Activated T-cell treated with anti-CD3 and anti-CD28 coated beads, Interleukin-2, amount 50 U/mL, for 72 hours (primary cell): ENCODE measurements at places on chromosomes 5 and 9. TPM values are rescaled to one million over a fixed set of nuclear protein-coding genes. Genes with fewer than 3 reads are reported as not detected.
A peak's percentile ranks its signal among the peaks of the same experiment; 100 is the strongest.

Gene ORM1
- total RNA-seq = not detected

GRCh38 chr9:75054368-75055001 is 26.4 kb upstream of the CARNMT1 start:
- no peak overlapping the region for H3K4me3 ChIP-seq
- no peak for DNase-seq
- peaks cover 2% of the 10 kb centered on the region for H3K36me3 ChIP-seq
- no peaks in the 10 kb centered on the region for H3K4me1 ChIP-seq
- H3K27ac ChIP-seq = no peak overlapping the region

- H3K27ac ChIP-seq = no peak overlapping the region
- no peak for DNase-seq
- no peaks in the 10 kb centered on the region for H3K27me3 ChIP-seq
- peaks cover 12% of the 10 kb centered on the region for H3K4me1 ChIP-seq
These were observed 51.1 kb downstream of the GNA14 start for GRCh38 chr9:77597057-77597456.

Gene PCA3
- not detected for total RNA-seq

- no peak for DNase-seq
- no peaks in the 10 kb centered on the region for H3K27me3 ChIP-seq
- no peaks in the 10 kb centered on the region for H3K4me1 ChIP-seq
- no peak overlapping the region for H3K4me3 ChIP-seq
- H3K27ac ChIP-seq = no peak overlapping the region
- no peaks in the 10 kb centered on the region for H3K36me3 ChIP-seq
These were observed 279.4 kb downstream of the FBXL17 start for GRCh38 chr5:108102463-108102862.

Gene LIX1
- total RNA-seq = not detected

DNA sequence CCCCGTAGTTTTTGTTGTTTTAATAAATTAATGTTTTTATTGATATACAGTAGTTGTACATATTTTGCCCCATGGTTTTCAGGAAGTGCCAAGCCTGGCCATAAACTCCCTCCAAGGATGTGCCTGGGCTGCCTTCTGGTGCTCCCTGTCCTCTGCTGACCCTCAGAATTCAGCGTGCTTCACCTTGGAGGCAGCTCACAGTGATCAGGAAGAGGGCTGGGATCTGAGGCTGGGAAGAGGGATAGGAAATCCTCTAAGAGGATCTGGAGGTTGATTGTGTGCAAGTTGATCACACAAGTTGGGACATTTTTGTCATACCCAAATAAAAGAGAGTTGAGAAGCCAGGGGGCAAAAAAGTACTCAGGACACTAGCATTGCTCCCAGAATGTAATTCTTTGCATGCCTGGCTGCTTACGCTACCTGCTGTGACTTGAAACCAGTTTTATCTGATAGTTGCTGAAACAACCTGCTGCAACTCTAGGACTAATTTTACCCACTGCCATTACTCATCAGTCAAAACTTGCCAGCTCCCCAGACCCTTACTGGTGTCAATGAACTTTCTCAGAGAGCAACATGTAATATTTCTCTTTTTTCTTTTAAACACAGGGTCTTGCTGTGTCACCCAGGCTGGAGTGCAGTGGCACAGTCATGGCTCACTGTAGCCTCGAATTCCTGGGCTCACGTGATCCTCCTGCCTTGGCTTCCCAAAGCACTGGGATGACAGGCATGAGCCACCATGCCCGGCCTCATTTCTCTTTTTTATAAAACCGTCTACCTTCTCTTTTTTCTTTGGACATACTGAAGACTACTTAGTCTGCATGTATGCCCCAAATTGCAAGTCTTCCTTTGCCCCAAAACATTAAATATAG is 29.0 kb downstream of the PDE6A start:
- peaks cover 20% of the 10 kb centered on the region for H3K27me3 ChIP-seq
- DNase-seq = no peak
- no peak overlapping the region for H3K27ac ChIP-seq
- peaks cover 5% of the 10 kb centered on the region for H3K4me1 ChIP-seq

DNA sequence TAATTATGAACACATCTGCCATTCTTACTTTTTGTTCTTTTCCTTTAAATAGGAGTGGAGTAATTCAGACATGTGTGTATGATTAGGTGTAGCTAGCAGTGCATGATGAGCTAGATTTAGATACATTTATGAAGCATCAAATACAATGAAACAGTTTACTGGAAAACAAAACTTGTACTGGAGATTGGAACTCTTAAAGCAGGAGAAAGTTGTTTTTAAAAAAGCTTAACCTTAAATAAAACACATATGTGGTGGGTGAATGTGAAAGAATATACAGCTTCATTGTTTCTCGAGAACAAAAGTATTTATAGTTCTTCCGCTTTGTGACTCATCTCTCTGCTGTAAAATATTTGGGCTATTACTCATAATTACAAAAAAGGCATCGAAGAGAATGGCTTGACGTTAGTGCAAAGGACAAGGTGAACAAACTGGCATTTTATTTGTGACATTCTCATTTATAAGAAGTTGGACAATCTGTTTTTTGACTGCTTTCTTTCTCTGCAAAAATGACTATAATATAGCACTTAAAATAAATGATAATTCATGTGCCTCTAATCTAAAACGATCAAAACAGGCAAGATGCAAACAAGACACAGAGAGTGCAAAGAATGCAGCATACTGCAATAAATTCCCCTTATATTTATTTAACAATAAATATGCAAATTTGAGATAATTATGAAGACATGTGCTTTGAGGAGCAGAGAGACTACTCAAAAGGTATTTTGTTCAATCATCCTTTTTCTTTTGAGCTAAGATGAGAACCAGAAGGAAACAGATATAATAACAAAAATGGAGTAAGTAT is 478.8 kb downstream of the CETN3 start:
- H3K27ac ChIP-seq = no peak overlapping the region
- H3K4me1 ChIP-seq = no peaks in the 10 kb centered on the region
- no peak for DNase-seq

Gene FST
- 2.5 TPM for total RNA-seq

DNA sequence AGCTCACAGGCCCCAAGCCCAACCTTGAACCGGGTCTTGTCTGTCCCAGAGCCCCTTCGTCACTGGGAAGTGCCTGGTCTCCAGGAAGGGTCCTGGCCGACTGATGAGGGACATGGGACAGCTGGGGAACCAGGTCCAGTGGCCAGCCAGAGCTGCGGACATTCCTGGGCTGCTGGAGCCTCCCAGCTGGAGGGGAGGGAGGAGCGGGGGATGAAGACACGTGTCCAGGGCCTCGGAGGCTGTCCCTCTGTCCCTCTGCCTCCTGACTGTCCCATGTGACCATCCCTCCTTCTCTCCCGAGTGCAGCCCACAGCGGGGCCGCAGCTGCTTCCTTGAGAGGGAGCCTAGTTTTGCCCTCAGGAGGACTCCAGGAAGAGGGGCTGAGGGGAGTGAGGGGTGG is 41.7 kb upstream of the UBAC1 start:
- no peak for DNase-seq
- H3K27ac ChIP-seq = no peak overlapping the region

DNA sequence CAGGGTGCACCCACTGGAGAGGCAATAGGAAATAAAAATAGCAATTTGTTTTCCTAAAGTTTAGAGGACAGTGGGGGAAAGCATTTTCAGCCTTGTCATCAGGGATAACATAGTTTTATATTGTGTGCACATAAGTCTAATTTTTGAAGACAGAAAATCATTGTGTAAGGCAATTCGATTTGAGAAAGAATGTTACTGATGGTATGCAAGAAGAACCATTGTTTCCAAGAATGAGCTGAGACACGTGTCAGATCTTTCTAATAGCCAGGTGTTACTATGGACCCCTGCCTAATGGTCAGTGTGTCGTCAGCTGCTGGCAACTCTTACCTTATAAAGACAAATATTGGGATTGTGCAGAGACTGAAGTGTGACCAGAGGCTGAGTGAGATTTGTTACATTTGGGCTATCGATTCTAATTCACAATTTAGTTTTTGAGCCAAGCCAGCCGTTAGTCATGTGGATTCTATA is 67.1 kb upstream of the PPP2R2B start:
- H3K27ac ChIP-seq = no peak overlapping the region
- no peaks in the 10 kb centered on the region for H3K4me1 ChIP-seq
- peaks cover 7% of the 10 kb centered on the region for H3K27me3 ChIP-seq
- DNase-seq = no peak
- H3K4me3 ChIP-seq = no peak overlapping the region
- no peaks in the 10 kb centered on the region for H3K36me3 ChIP-seq

Gene SELENOP
- total RNA-seq = 0.34 TPM

- H3K36me3 ChIP-seq = no peaks in the 10 kb centered on the region
- peaks cover 50% of the 10 kb centered on the region for H3K27me3 ChIP-seq
- peak overlapping the region; percentile 88 for H3K4me3 ChIP-seq
- no peak overlapping the region for H3K27ac ChIP-seq
These were observed 605 bp downstream of the CHSY3 start for GRCh38 chr5:129904667-129905472.

Gene MAMDC2
- not detected for total RNA-seq

GRCh38 chr9:4382722-4383317 is 83.0 kb upstream of the GLIS3 start:
- no peak overlapping the region for H3K4me3 ChIP-seq
- no peak for DNase-seq
- no peaks in the 10 kb centered on the region for H3K4me1 ChIP-seq
- H3K27ac ChIP-seq = no peak overlapping the region
- H3K27me3 ChIP-seq = no peaks in the 10 kb centered on the region

Gene GPSM1
- 12.3 TPM for total RNA-seq

DNA sequence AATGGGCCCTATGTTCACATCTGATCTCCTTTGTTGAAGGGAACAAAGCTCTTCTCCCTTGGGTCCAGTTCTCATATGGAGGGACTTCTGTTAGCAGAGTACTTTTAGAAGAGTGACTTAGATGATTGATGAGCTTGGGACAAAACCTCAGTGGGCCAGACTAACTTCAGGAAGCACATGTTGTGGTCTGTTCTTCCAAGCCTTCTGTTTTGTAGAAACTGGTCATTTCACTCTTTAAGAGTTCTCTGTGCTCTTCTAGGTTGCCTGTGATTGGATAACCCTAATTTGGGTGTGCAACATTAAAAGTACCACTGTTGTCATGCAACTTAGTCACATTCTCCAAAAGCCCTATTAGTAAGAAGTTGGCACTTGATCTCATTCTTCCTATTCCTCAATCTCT is 183.5 kb upstream of the ACO1 start:
- DNase-seq = no peak
- no peak overlapping the region for H3K27ac ChIP-seq
- H3K36me3 ChIP-seq = no peaks in the 10 kb centered on the region
- H3K4me1 ChIP-seq = no peaks in the 10 kb centered on the region
- H3K27me3 ChIP-seq = no peaks in the 10 kb centered on the region

Gene MPDZ
- not detected for total RNA-seq

Gene SLC6A3
- not detected for total RNA-seq

Gene IL33
- total RNA-seq = not detected

DNA sequence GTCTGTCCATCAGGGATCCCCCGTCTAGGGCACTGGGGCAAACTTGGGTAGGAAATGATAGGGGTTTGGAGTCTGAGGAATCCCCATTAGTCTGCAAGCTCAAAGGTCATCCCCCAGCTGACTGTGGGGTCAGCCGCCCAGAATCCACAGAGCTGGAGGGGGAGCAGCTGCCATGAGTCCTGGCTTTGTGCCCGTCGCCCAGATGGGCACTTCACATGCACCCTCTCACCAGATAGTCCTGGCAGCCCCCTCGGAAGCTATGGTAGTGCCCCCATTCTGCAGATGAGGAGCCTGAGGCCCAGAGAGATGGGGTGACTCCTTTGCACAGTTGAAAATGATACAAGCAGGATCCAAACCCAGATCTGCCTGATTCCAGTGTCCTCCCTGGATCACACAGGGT is 35.7 kb upstream of the RPL26L1 start:
- no peak overlapping the region for H3K4me3 ChIP-seq
- DNase-seq = no peak
- H3K4me1 ChIP-seq = peaks cover 5% of the 10 kb centered on the region

GRCh38 chr9:4517274-4517673 is 27.0 kb downstream of the SLC1A1 start:
- H3K27ac ChIP-seq = no peak overlapping the region
- peaks cover 20% of the 10 kb centered on the region for H3K4me1 ChIP-seq
- no peak overlapping the region for H3K4me3 ChIP-seq
- peaks cover 4% of the 10 kb centered on the region for H3K27me3 ChIP-seq
- H3K36me3 ChIP-seq = peaks cover 2% of the 10 kb centered on the region
- no peak for DNase-seq

Gene MSX2
- 0.28 TPM for total RNA-seq

DNA sequence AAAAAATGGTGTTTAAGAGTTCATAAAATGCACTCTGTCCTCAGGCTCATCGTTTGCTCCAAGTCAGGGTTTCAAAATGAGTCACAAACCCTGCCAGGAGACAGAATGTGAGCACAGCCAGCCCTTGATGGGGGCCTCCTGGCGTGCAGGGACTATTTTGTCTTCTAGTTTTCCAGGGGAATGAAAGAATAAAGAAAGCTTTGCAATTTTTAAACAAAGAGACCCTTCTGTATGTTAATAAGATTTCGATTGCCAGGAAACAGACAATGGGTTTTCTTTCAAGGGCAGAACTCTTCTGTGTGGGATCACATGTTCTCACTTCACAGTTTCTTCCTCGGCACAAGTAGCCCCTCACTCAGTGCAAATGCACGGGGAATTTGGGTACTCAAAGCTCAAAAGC is 121.4 kb upstream of the C6 start:
- H3K27ac ChIP-seq = no peak overlapping the region
- no peaks in the 10 kb centered on the region for H3K27me3 ChIP-seq
- H3K36me3 ChIP-seq = no peaks in the 10 kb centered on the region
- no peak for DNase-seq
- no peak overlapping the region for H3K4me3 ChIP-seq

Gene TTC1
- total RNA-seq = 46.8 TPM

Gene ADAMTSL2
- 0.07 TPM for total RNA-seq

DNA sequence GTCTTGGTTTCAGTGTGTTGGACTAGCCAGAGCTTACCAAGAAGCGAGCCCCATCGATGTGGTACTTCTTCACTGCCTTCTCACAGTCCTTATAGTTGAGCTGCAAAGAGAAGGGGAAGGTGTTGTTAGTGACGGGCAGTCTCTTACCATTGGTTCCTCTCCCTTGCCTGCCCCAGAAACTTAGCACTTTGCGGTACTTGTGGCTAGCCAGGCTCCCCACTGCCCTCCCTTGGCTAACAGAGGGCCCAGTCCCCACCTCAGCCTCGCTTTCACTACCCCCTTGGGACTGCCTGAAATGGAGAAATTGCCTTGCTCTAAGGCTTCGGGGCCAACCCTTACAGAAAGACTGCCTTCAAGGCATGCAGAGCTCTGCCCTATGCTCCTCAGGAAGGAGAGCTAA is 4.3 kb downstream of the LCP2 start:
- H3K27me3 ChIP-seq = no peaks in the 10 kb centered on the region
- peak overlapping the region; percentile 98 for H3K4me3 ChIP-seq
- H3K36me3 ChIP-seq = peaks cover 56% of the 10 kb centered on the region
- H3K27ac ChIP-seq = peak overlapping the region; percentile 100
- peaks cover 76% of the 10 kb centered on the region for H3K4me1 ChIP-seq

GRCh38 chr9:116420993-116421538 is 266.0 kb upstream of the TRIM32 start:
- no peak overlapping the region for H3K4me3 ChIP-seq
- H3K4me1 ChIP-seq = no peaks in the 10 kb centered on the region
- peaks cover 2% of the 10 kb centered on the region for H3K36me3 ChIP-seq
- H3K27me3 ChIP-seq = no peaks in the 10 kb centered on the region

- DNase-seq = no peak
- no peaks in the 10 kb centered on the region for H3K4me1 ChIP-seq
- H3K4me3 ChIP-seq = no peak overlapping the region
- no peaks in the 10 kb centered on the region for H3K36me3 ChIP-seq
- peaks cover 12% of the 10 kb centered on the region for H3K27me3 ChIP-seq
These were observed 32.1 kb upstream of the ANKRD18A start for GRCh38 chr9:38652486-38652885.
